Sigmoid colon (tissue), 7 donors: ENCODE measurements at places on chromosomes 1 and 21. TPM values are rescaled to one million over a fixed set of nuclear protein-coding genes. Genes with fewer than 3 reads are reported as not detected.

The SRSF4 gene
- 90.0 TPM for total RNA-seq

DNA sequence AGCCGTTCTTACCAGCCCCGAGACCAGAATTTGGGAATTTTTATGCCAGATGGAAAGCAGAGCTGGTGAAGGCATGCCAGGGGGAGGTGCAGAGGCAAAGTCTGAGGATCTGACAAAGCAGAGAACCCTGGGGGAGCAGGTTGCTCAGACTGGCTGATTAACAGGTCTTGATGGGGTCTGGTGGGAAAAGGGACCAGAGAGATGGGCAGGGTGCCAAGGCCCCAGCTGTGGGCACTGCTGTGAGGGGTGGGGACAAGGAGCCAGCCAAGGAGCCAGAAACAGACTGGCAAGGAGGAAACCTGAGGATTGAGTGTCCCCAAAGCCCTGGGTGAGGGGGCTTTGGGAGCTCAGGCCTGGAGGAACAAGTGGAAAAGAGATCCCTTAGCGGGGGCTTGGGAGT, 21.4 kb downstream of the RPS6KA1 start:
- no peaks in the 10 kb centered on the region for H3K27me3 ChIP-seq
- no peaks in the 10 kb centered on the region for H3K4me1 ChIP-seq
- no peaks in the 10 kb centered on the region for H3K36me3 ChIP-seq
- DNase-seq = no peak

DNA sequence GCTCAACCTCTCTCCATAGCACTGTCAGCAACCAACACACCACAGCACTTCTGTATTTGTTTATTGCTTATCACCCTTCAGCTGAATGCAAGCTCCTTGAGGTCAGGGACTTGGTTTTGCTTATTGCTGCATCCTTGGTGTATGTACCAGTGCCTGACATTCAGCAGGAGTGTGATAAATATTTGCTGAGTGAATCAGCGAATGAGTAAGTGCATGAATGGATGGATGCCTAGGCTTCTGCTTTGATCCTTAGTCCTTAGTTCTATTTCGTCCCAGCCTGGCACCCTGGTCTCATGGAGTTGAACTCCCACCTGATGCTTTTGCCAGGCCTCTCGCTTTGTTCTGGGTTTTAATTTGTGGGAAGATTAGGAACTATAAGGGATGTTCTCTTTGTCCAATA, 88.2 kb downstream of the ZSCAN20 start:
- no peaks in the 10 kb centered on the region for H3K36me3 ChIP-seq
- no peaks in the 10 kb centered on the region for H3K4me1 ChIP-seq
- no peaks in the 10 kb centered on the region for H3K27me3 ChIP-seq
- H3K4me3 ChIP-seq = no peak overlapping the region
- no peak overlapping the region for H3K27ac ChIP-seq

- peak overlapping the region; percentile 40 for H3K27ac ChIP-seq
These were observed 9.3 kb upstream of the SRARP start for GRCh38 chr1:15994590-15995351.
